T-helper 17 cell (primary cell): ENCODE measurements at places on chromosomes 5 and 9. TPM values are rescaled to one million over a fixed set of nuclear protein-coding genes. Genes with fewer than 3 reads are reported as not detected.

Gene CCDC152
- total RNA-seq = 2.2 TPM

Gene ARHGEF39
- 3.1 TPM for total RNA-seq

Gene CAVIN4
- 0.13 TPM for total RNA-seq

Gene CNTFR
- total RNA-seq = not detected

Gene NR6A1
- 0.22 TPM for total RNA-seq

Gene NPDC1
- 139 TPM for total RNA-seq

Gene LCN15
- total RNA-seq = not detected

Gene SLC24A2
- not detected for total RNA-seq

- H3K36me3 ChIP-seq = no peaks in the 10 kb centered on the region
- H3K27ac ChIP-seq = no peak overlapping the region
- no peak overlapping the region for H3K4me3 ChIP-seq
- H3K27me3 ChIP-seq = no peaks in the 10 kb centered on the region
- no peaks in the 10 kb centered on the region for H3K4me1 ChIP-seq
Observed at GRCh38 chr5:17431272-17432050, 66.6 kb upstream of the TAF11L2 start.

- H3K36me3 ChIP-seq = no peaks in the 10 kb centered on the region
- H3K27me3 ChIP-seq = peaks cover 26% of the 10 kb centered on the region
- H3K4me1 ChIP-seq = no peaks in the 10 kb centered on the region
- no peak overlapping the region for H3K4me3 ChIP-seq
- no peak for DNase-seq
Observed at GRCh38 chr5:107807431-107807830, 136.7 kb upstream of the EFNA5 start.

DNA sequence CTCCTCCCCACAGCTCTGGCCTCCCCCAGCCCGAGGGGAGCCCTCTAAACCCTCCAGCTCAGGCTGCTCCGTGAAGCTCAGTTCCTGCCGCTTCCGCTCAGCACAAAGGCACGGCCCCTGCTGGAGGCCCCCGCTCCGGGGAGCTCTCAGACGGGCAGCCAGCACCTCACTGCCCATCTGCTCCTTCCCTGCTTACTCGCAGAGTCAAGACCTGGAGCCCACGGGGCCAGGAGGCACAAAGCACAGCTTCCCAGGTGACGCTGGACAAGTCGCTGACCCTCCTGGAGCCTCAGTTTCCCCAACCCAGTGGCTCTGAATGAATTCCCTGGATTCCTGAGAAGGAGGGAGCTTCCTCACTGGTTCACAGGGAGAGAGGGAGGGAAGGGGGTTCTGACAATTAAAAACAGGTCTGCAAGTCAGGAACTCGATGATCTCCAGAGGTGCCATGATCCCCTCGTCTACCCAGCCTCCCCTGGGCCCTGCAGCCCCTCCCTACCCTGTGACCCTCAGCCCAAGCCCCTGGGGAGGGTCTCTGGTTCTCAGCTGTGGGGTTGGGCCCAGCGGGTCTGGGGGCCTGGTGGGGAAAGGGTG is 36.2 kb downstream of the VAV2 start:
- peak overlapping the region; percentile 82 for H3K27ac ChIP-seq
- H3K4me1 ChIP-seq = peaks cover 22% of the 10 kb centered on the region
- H3K36me3 ChIP-seq = no peaks in the 10 kb centered on the region
- peak overlapping the region; percentile 83 for H3K4me3 ChIP-seq

DNA sequence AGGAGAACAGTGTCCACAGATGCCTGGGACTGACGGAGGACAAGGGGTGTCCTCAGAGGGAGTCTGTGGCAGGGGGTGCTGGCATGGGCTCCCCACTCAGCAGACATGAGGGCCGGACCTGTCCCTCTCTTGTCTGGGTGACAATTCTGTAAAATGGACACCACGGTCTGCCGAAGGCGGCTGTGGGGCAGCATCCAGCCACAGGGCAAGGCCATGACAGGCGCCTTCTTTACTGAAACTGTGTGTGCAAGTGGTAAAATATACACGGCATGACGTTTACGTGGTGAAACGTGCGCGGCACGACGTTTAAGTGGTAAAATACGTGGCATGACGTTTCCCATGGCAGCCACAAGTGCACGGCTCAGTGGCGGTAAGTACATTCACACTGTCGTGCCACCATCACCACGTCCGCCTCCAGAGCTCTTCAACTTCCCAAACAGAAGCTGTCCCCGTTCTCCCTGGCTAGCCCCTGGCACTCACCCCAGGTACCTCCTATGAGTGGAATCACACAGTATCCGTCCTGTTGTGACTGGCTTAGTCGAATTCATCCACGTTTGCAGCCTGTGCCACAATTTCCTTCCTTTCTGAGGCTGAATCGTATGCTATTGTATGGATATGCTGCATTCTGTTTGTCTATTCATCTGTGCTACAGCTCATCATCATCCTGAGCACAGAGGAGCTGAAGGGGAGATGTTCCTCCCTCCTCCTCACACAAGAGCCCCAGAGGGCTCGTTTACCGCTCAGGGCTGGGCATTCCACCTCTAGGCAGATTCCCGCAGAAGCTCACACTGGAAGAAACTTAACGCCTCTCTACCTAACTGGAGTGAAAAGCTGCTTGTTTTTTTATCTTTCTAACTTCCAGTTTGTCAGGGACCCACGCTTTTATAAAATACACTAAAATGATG is 52.5 kb downstream of the COL23A1 start:
- no peaks in the 10 kb centered on the region for H3K36me3 ChIP-seq
- no peaks in the 10 kb centered on the region for H3K4me1 ChIP-seq
- no peak overlapping the region for H3K4me3 ChIP-seq
- no peak overlapping the region for H3K27ac ChIP-seq

DNA sequence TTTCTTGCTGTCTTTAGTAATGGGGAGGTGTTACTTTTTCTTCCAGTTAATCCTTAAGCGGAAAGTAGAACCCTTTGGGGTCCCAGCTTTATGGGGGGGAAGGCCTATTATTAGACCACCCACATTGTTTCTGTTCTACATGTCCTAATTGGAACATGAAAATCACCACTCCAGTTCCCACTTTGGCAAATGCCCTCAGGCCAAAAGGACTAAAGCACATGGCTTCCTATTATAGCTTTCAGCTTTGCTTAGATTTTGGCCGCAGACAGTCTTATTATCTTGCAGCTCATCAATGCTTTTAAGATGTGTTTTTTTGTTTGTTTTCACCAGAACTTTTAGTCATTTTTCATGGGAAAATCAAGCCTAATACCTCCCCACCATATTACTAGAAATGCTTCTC is 296.8 kb upstream of the ANKH start:
- no peaks in the 10 kb centered on the region for H3K4me1 ChIP-seq
- no peak overlapping the region for H3K27ac ChIP-seq
- no peaks in the 10 kb centered on the region for H3K27me3 ChIP-seq
- no peak overlapping the region for H3K4me3 ChIP-seq
- DNase-seq = no peak

GRCh38 chr5:143064676-143065075 is 294.5 kb downstream of the ARHGAP26 start:
- no peak overlapping the region for H3K27ac ChIP-seq
- no peak overlapping the region for H3K4me3 ChIP-seq
- peaks cover 4% of the 10 kb centered on the region for H3K4me1 ChIP-seq
- no peak for DNase-seq
- H3K27me3 ChIP-seq = no peaks in the 10 kb centered on the region
- peaks cover 11% of the 10 kb centered on the region for H3K36me3 ChIP-seq

GRCh38 chr9:111013250-111013649 is 25.0 kb downstream of the LPAR1 start:
- no peaks in the 10 kb centered on the region for H3K36me3 ChIP-seq
- no peak overlapping the region for H3K27ac ChIP-seq
- no peak for DNase-seq

GRCh38 chr9:100884518-100884917 is 144.0 kb upstream of the PLPPR1 start:
- H3K27me3 ChIP-seq = no peaks in the 10 kb centered on the region
- no peak overlapping the region for H3K4me3 ChIP-seq
- H3K4me1 ChIP-seq = no peaks in the 10 kb centered on the region
- no peak overlapping the region for H3K27ac ChIP-seq
- DNase-seq = no peak

DNA sequence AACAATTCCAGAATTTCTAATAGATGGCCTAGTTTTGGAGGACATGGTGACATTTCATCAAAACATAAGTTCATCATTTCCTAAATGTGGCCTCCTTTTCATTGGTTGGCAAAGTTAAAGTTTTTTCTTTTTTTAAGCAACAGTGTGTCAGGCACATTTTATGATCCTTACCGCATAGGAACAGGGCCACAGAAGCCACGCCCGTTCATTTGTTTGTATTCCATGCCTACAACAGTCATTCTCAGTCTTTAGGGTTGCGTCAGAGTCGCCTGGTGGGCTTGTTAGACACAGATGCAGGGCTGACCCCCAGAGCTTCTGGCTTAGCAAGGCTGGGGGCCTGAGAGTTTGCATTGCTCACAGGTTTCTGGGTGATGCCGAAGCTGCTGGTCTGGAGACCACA is 130.2 kb downstream of the HSD17B3 start:
- H3K4me3 ChIP-seq = no peak overlapping the region
- H3K36me3 ChIP-seq = peaks cover 2% of the 10 kb centered on the region
- H3K4me1 ChIP-seq = peaks cover 3% of the 10 kb centered on the region
- peaks cover 44% of the 10 kb centered on the region for H3K27me3 ChIP-seq
- no peak for DNase-seq

DNA sequence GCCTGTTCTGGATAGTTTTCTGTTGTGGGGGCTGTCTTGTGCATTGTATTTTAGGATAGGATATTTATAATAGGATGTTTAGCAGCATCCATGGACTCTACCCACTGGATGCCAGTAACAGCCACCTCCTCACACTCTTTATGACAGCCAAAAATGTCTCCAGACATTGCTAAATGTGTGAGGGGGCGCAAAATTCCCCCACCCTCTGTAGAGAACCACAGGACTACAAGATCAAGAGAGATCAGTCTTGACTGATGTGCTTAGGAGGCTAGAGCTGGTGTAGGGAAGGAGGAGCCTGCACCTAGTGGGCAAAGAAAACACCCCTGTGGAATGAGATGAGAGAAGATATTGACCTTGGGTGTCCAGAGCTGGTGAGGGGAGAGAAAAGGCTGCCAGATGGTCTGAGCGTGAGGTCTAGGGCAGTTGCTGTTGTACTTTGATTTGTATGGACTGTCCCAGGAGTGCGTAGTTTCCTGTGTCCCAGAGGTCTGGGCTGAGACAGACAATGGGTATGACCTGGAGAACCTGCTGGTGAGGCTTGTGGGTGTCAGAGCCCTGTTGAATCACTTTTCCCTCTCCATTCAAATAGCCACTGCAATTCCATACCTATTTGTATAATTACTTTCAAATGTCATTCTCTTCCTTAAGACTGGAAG is 16.3 kb downstream of the DAPK1 start:
- no peaks in the 10 kb centered on the region for H3K36me3 ChIP-seq
- no peak overlapping the region for H3K27ac ChIP-seq
- H3K4me3 ChIP-seq = no peak overlapping the region
- peaks cover 24% of the 10 kb centered on the region for H3K27me3 ChIP-seq

GRCh38 chr9:88387036-88387551 is 1.1 kb upstream of the SPIN1 start:
- H3K36me3 ChIP-seq = no peaks in the 10 kb centered on the region
- H3K4me1 ChIP-seq = peaks cover 15% of the 10 kb centered on the region
- H3K27me3 ChIP-seq = no peaks in the 10 kb centered on the region
- peak overlapping the region; percentile 96 for H3K27ac ChIP-seq
- H3K4me3 ChIP-seq = peak overlapping the region; percentile 96
- DNase-seq = no peak

DNA sequence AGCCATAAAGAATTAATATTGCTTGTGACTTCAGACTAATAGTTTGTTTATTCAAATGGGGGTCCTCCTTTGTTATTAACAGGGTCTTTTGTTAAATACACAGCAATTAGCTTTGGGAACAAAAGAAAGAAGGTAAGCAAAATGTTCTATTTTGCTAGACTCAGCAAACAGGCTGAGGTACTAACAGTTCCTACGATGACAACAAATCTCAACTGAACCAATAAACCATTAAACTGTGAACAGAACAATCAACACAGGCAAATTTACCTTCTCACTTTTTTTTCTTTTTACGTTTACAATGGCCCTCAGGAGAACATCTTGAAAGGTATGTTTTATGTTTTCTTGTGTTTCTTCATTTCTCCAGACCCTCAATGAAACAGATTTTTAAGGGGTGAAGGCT is 207.2 kb downstream of the NFIB start:
- no peak overlapping the region for H3K27ac ChIP-seq
- H3K36me3 ChIP-seq = no peaks in the 10 kb centered on the region
- H3K27me3 ChIP-seq = no peaks in the 10 kb centered on the region
- H3K4me1 ChIP-seq = no peaks in the 10 kb centered on the region

- no peak for DNase-seq
- H3K27ac ChIP-seq = no peak overlapping the region
- no peaks in the 10 kb centered on the region for H3K36me3 ChIP-seq
- no peak overlapping the region for H3K4me3 ChIP-seq
- H3K27me3 ChIP-seq = peaks cover 49% of the 10 kb centered on the region
Observed at GRCh38 chr9:114561771-114562170, 25.8 kb upstream of the ATP6V1G1 start.

GRCh38 chr5:55608595-55609349 is 74.0 kb upstream of the PLPP1 start:
- H3K36me3 ChIP-seq = peaks cover 3% of the 10 kb centered on the region
- DNase-seq = no peak
- H3K27me3 ChIP-seq = no peaks in the 10 kb centered on the region
- H3K27ac ChIP-seq = no peak overlapping the region
- no peak overlapping the region for H3K4me3 ChIP-seq
- peaks cover 5% of the 10 kb centered on the region for H3K4me1 ChIP-seq

GRCh38 chr5:127664093-127664492 is 15.2 kb downstream of the CTXN3 start:
- no peaks in the 10 kb centered on the region for H3K4me1 ChIP-seq
- no peak for DNase-seq
- H3K4me3 ChIP-seq = no peak overlapping the region
- no peaks in the 10 kb centered on the region for H3K36me3 ChIP-seq
- H3K27ac ChIP-seq = no peak overlapping the region
- H3K27me3 ChIP-seq = peaks cover 16% of the 10 kb centered on the region

GRCh38 chr5:28743025-28743715 is 1704.8 kb upstream of the CDH9 start:
- H3K27ac ChIP-seq = no peak overlapping the region
- H3K36me3 ChIP-seq = no peaks in the 10 kb centered on the region
- H3K4me1 ChIP-seq = no peaks in the 10 kb centered on the region
- no peaks in the 10 kb centered on the region for H3K27me3 ChIP-seq
- no peak for DNase-seq

DNA sequence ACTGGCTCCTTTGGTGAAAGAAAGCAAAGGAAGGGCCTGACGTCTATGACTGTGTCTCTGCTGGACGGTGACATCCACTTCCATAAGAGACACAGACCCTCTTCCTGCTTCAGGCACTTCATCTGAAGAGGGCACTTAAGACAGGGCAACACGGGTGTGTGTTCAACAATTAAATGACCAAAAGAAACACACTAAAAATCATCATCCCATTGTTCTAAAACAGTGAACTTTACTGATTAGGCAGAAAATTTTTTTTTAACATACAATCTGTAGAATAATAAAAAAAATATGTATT is 58.5 kb downstream of the GOLM1 start:
- DNase-seq = no peak
- no peaks in the 10 kb centered on the region for H3K27me3 ChIP-seq
- no peaks in the 10 kb centered on the region for H3K36me3 ChIP-seq
- H3K4me3 ChIP-seq = no peak overlapping the region
